ENCODE measurements at places on chromosomes 11 and 22.
A peak's percentile ranks its signal among the peaks of the same experiment; 100 is the strongest.

- H3K36me3 ChIP-seq, result no peaks in the 10 kb centered on the region
- peak overlapping the region; percentile 86 for H3K4me3 ChIP-seq
- no peaks in the 10 kb centered on the region for H3K27me3 ChIP-seq
- DNase-seq, result peak; percentile 49
These were observed 1.2 kb downstream of the TSPO start for GRCh38 chr22:43152357-43153071.

DNA sequence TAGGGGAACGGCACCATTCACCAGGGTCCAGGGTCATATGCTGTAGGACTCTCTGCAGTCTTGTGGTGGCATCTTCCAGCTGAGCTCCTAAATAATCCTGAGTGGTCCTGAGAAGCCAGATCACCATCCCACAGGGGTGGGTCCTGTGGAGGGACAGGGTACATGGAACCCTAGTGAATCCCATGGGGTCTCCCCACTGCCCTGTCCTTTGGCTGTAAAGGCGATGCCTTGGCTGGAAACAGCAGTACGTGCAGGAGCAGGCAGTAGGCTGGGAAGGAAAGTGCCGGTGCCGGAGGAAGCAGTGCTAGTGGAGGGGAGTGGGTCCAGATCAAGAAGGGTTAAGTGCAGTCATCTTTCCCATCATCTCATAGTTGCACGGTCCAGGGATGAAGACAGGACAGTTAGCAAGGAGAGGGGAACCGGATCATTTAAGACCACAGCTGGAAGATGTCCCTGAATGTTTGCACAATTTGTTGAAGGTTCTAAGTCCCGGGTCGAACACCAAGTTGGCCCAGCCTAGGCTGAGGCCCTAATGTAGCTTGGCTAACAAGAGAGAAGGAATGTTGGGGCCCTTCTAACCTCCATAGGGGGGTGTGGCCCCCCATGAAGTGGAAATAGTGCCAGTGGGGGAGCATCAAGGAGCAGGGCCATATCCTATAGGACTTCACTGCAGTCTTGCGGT is 18.1 kb downstream of the TSPAN32 start:
- DNase-seq, result no peak
- no peak overlapping the region for H3K4me3 ChIP-seq
- no peaks in the 10 kb centered on the region for H3K27me3 ChIP-seq
- no peak overlapping the region for H3K27ac ChIP-seq
- H3K4me1 ChIP-seq, result no peaks in the 10 kb centered on the region

- no peak overlapping the region for H3K27ac ChIP-seq
- no peak for DNase-seq
- peaks cover 5% of the 10 kb centered on the region for H3K27me3 ChIP-seq
These were observed 90.9 kb downstream of the LDLRAD3 start for GRCh38 chr11:36034551-36035331.

GRCh38 chr11:127061947-127062346 is 61.4 kb upstream of the KIRREL3 start:
- DNase-seq, result no peak
- H3K36me3 ChIP-seq, result no peaks in the 10 kb centered on the region
- no peaks in the 10 kb centered on the region for H3K4me1 ChIP-seq

- H3K36me3 ChIP-seq, result no peaks in the 10 kb centered on the region
- no peak overlapping the region for H3K4me3 ChIP-seq
- H3K27ac ChIP-seq, result no peak overlapping the region
- peaks cover 36% of the 10 kb centered on the region for H3K27me3 ChIP-seq
- DNase-seq, result no peak
These were observed 1250.5 kb downstream of the BRD1 start for GRCh38 chr22:48577014-48577690.

DNA sequence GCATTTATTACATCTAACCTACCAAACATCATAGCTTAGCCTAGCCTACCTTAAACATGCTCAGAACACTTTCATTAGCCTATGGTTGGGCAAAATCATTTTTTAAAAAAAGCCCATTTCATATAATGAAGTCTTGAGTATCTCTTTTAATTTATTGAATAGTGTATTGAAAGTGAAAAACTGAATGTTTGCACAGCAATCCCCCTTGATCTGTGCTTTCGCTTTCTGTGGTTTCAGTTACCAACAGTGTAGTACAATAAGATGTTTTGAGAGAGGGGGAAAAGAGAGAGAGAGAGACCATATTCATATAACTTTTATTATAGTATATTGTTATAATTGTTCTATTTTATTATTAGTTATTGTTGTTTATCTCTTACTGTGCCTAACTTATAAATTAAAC is 8.4 kb upstream of the MAP6 start:
- peaks cover 2% of the 10 kb centered on the region for H3K27me3 ChIP-seq
- no peaks in the 10 kb centered on the region for H3K4me1 ChIP-seq
- no peaks in the 10 kb centered on the region for H3K36me3 ChIP-seq
- no peak for DNase-seq

- no peaks in the 10 kb centered on the region for H3K27me3 ChIP-seq
- no peak for DNase-seq
These were observed 638 bp downstream of the SAAL1 start for GRCh38 chr11:18105086-18105801.

GRCh38 chr11:64245401-64245796 is 1.3 kb downstream of the PPP1R14B start:
- peak; percentile 32 for DNase-seq
- H3K27me3 ChIP-seq, result peaks cover under 1% of the 10 kb centered on the region
- peaks cover 57% of the 10 kb centered on the region for H3K4me1 ChIP-seq
- peak overlapping the region; percentile 76 for H3K4me3 ChIP-seq

GRCh38 chr11:23278121-23278520 is 417.8 kb upstream of the CCDC179 start:
- H3K36me3 ChIP-seq, result no peaks in the 10 kb centered on the region
- no peak overlapping the region for H3K4me3 ChIP-seq
- no peaks in the 10 kb centered on the region for H3K27me3 ChIP-seq
- DNase-seq, result no peak
- no peaks in the 10 kb centered on the region for H3K4me1 ChIP-seq

GRCh38 chr11:33320016-33320813 is 63.0 kb downstream of the HIPK3 start:
- no peaks in the 10 kb centered on the region for H3K36me3 ChIP-seq
- H3K27ac ChIP-seq, result no peak overlapping the region
- H3K27me3 ChIP-seq, result no peaks in the 10 kb centered on the region
- H3K4me1 ChIP-seq, result no peaks in the 10 kb centered on the region

- no peaks in the 10 kb centered on the region for H3K4me1 ChIP-seq
- no peak overlapping the region for H3K4me3 ChIP-seq
- H3K27me3 ChIP-seq, result no peaks in the 10 kb centered on the region
- H3K36me3 ChIP-seq, result peaks cover 64% of the 10 kb centered on the region
- H3K27ac ChIP-seq, result no peak overlapping the region
These were observed 14.0 kb downstream of the RPUSD4 start for GRCh38 chr11:126197277-126197939.

GRCh38 chr11:120170741-120171261 is 32.9 kb upstream of the TRIM29 start:
- no peak overlapping the region for H3K4me3 ChIP-seq
- H3K36me3 ChIP-seq, result no peaks in the 10 kb centered on the region
- DNase-seq, result no peak
- H3K27ac ChIP-seq, result no peak overlapping the region
- no peaks in the 10 kb centered on the region for H3K4me1 ChIP-seq
- H3K27me3 ChIP-seq, result peaks cover 12% of the 10 kb centered on the region

DNA sequence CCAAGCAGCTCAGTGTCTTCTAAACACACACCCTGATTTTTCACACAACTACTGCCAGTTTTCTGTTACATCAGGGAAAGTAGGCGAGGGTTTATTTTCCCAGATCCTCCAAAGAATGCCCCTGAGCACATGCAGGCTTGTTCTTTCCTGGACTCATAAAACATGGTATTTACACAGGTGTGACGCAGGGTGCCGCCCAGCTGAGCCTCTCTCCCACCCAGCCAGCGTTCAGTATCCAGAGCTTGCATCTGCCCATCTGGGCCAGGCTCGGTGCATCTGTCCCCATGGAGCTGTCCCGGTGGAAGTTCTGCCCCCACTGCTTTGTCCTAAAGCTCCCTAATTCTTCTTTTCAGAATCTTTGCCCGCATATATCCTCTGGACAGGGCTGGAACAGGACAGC is 44.8 kb upstream of the ISX start:
- H3K36me3 ChIP-seq, result no peaks in the 10 kb centered on the region
- no peak overlapping the region for H3K4me3 ChIP-seq
- no peak for DNase-seq

DNA sequence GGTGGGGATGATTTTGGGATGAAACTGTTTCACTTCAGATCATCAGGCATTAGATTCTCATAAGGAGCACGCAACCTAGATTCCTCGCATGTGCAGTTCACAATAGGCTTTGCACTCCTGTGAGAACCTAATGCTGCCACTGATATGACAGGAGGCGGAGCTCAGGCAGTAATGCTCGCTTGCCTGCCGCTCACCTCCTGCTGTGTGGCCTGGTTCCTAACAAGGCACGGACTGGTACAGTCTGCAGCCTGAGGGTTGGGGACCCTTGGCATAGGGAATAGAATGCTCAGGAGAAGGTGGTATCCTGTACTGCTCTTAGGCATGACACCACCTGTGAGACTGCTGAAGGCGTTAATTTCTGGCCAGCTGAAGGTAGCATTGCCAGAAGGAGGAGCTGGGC is 47.0 kb downstream of the STIM1 start:
- no peak for DNase-seq
- H3K27ac ChIP-seq, result peak overlapping the region; percentile 38
- H3K4me3 ChIP-seq, result no peak overlapping the region
- peaks cover 38% of the 10 kb centered on the region for H3K4me1 ChIP-seq
- H3K27me3 ChIP-seq, result no peaks in the 10 kb centered on the region

DNA sequence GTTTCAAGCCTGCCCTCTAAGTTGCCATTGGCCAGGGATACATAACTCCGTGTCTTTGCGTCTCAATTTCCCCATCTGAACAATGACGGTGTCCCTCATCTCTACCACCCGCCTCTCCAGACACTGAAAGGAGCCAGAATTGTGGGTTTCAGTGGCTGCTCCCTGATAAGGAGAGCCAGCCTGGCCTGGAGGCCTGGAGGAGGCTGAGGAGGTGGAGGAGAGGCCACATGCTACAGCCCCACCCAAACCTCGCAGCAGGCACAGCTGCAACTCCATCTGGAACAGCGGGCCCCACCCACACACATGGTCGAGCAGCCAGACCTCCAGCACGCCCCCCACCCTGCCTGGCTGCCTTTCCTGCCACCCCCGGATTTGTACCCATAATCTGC is 34.4 kb upstream of the CD82 start:
- H3K27me3 ChIP-seq, result no peaks in the 10 kb centered on the region
- H3K4me1 ChIP-seq, result peaks cover 3% of the 10 kb centered on the region
- DNase-seq, result no peak
- H3K27ac ChIP-seq, result no peak overlapping the region
- no peak overlapping the region for H3K4me3 ChIP-seq

DNA sequence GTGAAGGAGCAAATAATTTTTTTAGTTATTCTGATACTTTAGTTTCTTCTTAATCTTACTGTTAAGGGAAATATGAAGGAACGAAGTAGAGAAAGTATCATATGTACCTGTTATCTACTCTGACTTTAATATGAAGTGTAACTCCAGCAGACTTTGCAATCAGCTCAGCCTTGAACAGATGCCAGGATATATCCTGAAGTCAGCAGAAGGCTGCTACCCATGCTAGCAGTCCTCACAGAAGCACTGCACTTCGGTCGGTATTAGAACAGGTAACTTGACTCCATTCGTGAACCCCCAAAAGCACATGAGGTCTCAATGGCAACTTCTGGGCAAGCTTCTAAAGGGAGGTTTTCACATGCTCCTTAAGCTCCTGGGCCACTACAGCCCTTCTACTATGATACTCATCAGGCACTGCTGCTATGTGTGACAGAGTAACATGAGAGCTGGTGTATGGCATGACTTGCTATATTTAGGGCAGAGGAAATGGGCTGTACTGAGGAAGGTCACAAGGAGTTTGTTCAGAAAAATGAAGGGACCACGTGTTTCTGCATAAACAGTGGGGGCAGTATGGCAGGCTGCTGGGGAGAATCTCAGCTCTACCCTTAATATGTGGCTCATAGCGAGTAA is 344.1 kb downstream of the SOX6 start:
- H3K4me3 ChIP-seq, result no peak overlapping the region
- no peaks in the 10 kb centered on the region for H3K36me3 ChIP-seq
- DNase-seq, result no peak
- H3K27ac ChIP-seq, result no peak overlapping the region

DNA sequence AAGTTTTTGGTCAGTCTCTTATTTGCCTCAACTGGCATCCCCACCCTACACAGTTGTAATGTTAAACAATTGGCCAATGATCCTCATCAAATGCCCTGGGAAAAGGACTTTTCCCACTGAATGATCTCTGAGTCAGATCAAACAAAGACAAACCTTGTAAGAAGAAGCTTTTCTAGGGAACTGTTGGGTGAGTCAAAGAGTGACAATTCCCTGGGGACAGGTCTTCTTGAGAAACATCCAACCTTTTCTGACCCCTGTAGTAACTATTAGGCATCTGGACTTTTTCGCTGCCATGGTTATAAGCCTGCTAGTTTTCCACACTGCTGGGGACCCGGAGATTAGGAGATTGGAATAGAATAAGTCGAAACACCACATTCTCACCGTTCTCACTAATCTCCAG is 789.8 kb upstream of the API5 start:
- no peaks in the 10 kb centered on the region for H3K27me3 ChIP-seq
- no peak for DNase-seq
- no peak overlapping the region for H3K4me3 ChIP-seq
- no peaks in the 10 kb centered on the region for H3K4me1 ChIP-seq
- H3K27ac ChIP-seq, result no peak overlapping the region

- no peaks in the 10 kb centered on the region for H3K27me3 ChIP-seq
- H3K4me1 ChIP-seq, result no peaks in the 10 kb centered on the region
- H3K4me3 ChIP-seq, result no peak overlapping the region
- DNase-seq, result no peak
- H3K27ac ChIP-seq, result no peak overlapping the region
These were observed 1.4 kb upstream of the GAL3ST1 start for GRCh38 chr22:30575859-30576258.

- no peaks in the 10 kb centered on the region for H3K4me1 ChIP-seq
- DNase-seq, result no peak
These were observed 31.3 kb upstream of the DMC1 start for GRCh38 chr22:38601221-38601764.

DNA sequence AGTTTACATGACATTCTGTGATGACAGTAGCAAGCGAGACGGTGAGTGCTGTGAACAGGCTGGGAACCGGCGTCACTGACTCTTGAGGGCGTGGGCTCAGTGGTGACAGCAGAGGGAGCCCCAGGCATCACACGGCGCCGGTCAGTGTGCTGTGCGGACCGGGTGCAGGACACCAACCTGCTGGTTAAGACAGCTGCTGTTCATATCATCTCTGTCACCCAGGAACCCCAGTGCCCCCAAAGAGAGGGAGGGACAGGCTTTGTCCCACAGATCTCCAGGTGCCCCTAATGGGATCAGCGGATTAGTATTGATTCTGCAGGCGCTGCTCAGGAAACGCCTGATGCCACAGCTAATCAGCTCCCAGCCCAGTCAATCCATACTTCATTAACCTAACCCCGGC is 18.4 kb downstream of the B3GAT1 start:
- no peak overlapping the region for H3K27ac ChIP-seq
- H3K4me1 ChIP-seq, result peaks cover 2% of the 10 kb centered on the region
- no peak overlapping the region for H3K4me3 ChIP-seq
- no peaks in the 10 kb centered on the region for H3K36me3 ChIP-seq

- H3K27ac ChIP-seq, result no peak overlapping the region
- no peaks in the 10 kb centered on the region for H3K36me3 ChIP-seq
- no peak overlapping the region for H3K4me3 ChIP-seq
These were observed 123.6 kb upstream of the TENM4 start for GRCh38 chr11:79564288-79564925.
